HS-27A (cell line): ENCODE measurements at places on chromosomes 3 and 15.

- DNase-seq: no peak
Observed at GRCh38 chr3:108312656-108313055, 16.3 kb downstream of the HHLA2 start.

DNA sequence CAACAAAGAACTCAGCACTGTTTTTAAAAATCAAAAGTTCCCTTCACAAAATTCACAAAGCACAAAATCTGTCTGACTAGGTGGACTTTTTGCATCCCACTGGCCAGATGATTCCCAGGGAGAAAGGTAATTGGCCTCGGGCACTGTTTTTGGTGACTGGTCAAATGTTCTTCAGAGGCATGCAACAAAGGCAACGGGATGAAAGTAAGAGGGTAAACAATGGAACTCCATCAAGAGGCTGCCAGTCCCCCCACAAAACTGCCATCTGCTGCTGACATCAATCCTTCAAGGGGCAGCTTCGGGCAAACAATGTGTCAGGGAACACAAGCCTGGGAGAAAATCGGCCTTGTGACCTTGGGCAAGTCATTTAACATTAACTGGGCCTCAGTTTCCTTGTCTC is 3.3 kb downstream of the SRGAP3 start:
- DNase-seq: no peak

DNA sequence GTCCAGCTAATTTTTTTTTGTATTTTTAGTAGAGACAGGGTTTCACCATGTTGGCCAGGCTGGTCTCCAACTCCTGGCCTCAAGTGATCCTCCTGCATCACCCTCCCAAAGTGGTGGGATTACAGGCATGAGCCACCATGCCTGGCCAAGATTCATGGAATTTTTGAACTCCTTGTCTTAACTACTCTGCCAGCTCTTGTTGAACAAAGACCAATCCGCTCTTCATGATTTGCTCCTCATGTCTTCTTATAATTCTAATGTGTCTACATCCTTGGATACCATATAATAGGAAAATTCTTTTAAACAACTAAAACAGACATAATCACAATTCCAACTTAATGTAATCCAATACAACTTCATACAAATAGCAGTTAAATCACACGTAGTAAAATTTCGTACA is 21.3 kb downstream of the UBA5 start:
- DNase-seq: no peak

DNA sequence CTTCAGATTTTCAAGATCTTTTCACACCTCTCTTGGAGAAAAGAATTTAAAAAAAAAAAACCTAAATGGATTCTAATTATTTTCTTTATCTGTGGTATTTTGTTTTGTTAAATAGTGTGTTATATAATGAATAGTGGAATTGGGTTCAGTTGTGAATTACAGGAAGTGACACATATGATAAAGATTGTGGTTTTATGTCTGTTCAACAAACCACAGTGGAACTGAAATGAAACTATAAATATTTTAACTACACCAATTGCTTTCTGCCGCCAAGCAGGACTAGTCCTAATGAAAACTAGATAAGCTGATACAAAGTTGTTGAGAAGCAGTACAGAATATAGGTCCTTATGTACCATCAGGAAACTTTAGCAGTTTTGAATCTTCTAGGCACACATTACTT is 121.6 kb downstream of the UBE2E2 start:
- peak; percentile 40 for DNase-seq

GRCh38 chr3:149920119-149920518 is 50.6 kb downstream of the PFN2 start:
- no peak for DNase-seq

DNA sequence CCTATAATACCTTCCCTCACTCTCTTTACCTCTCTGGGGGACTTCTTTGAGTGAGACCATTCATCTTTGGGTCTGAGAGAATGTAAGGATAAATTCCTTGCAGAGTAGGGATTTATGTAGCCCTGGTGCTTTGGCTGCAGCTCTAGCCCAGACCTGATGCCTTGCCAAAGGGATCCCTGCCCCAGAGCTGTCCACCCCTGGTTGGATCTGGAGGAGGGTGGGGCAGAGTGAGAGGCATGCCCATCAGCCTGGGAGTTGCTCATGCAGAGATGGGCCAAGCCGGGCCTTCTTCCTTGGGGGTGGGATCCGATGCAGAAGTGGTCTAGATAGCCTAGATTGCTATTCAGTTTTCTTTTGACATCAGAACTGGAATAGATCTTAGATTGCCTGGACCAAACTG is 31.5 kb downstream of the RTP1 start:
- DNase-seq: no peak

- no peak for DNase-seq
Observed at GRCh38 chr15:58585693-58586443, 154.1 kb downstream of the LIPC start.

DNA sequence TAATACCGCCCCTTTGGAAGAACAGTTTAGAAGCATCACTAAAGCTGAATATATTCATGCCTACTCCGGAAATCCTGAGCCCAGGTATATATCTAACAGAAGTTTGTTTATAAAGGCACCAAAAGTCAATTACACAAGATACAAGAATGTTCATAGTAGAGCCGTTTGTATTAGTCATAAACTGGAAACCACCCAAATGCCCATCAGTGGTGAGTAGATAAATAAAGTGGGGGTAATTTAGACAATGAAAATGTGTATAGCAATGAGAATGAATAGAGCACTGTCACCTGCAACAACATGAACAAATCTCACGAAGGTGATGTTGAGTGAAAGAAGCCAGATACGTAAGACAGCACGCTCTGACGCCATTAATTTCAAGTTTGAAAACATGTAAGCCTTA is 68.3 kb upstream of the GLCE start:
- peak; percentile 80 for DNase-seq

DNA sequence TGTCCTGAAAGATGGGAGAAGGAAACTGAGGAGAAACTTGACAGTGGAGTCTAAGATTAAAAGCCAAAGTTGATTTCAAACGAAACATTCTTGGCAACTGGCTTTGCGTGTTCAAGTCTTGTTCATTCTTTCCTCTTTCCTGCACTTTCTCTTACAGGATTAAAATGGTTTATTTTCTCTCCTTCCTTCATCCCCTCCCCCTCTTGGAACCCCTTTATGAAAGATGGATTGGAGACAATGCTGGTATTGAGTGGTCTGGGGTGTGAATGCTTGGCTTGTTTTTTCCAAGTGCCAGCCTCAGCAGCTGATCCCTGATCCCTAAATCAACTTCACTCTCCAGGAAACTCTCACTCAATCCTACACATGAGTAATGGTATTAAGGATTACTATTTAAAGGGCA is 703 bp upstream of the LSAMP start:
- no peak for DNase-seq

GRCh38 chr3:106560451-106560966 is 691.7 kb upstream of the CBLB start:
- peak; percentile 62 for DNase-seq

DNA sequence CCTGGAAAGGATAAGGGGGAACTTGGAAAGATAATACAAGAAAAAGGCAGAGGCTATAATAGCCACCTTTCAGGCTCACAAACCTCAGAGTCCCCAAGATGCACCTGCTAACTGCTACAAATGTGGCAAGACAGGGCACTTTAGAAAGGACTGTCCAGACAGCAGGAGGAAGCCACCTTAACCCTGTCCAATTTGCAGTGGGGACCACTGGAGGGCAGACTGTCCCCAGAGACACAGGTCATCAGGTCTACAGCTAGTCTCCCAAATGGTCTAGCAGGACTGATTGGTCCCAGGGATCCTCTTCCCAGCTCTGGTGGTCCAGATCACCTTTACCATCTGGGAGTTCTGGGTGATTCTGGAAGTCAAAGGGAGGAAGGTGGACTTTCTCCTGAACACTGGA is 882.5 kb upstream of the GBE1 start:
- peak; percentile 39 for DNase-seq

- DNase-seq: no peak
Observed at GRCh38 chr3:110504901-110505300, 566.7 kb upstream of the NECTIN3 start.

DNA sequence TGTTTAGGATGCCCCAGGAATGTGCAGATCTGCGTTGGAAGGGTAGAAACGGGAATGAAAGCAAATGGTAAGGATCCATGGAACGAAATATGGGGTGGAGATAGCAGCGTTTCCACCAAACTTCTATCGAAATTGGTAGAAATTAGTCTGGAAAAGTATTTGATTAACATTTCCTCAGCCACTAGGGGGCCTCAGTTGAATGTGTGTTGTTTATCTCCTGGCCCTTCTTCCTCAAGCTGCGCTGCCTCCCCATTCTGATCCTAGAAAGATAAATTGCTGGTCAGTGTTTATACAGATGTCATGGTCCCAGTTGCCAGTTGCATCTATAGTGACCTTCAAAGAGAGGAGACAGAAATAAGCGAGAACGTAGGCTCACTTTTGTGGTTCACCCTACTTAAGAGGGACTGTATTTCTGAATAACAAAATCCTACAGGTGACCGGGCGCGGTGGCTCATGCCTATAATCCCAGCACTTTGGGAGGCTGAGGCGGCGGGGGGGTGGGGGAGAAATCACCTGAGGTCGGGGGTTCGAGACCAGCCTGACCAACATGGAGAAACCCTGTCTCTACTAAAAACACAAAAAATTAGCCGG is 457.1 kb downstream of the SQOR start:
- peak; percentile 15 for DNase-seq

DNA sequence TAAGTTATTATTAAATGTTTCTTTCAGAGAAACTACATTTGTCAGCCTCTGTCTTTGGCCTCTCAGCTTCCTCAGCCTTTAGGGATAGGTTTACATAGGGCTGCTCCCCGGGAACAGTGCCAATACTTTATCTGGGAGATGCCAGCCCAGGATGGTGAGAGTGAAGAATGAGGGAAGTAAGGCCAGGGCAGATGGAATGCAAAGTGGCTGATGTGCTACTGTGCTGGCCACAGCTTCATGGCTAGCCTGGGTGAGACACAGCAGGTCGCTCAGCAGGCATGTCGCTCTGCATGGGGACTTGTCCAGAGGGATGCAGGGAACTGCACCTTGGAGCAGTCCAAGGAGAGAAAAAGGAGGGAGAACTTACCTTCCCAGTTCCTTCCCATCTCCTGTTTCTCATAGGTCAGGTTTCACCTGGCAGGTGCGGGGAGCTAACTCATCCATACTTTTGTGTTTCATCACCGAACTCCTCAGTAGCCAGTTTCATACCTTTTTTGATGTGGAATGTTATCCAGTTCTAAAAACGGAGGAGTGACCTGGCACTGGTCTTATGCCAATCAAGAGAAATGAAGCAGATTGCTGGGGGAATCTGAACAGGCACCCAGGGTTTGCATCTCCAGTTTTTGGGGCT is 30.9 kb upstream of the C15orf39 start:
- DNase-seq: peak; percentile 75

DNA sequence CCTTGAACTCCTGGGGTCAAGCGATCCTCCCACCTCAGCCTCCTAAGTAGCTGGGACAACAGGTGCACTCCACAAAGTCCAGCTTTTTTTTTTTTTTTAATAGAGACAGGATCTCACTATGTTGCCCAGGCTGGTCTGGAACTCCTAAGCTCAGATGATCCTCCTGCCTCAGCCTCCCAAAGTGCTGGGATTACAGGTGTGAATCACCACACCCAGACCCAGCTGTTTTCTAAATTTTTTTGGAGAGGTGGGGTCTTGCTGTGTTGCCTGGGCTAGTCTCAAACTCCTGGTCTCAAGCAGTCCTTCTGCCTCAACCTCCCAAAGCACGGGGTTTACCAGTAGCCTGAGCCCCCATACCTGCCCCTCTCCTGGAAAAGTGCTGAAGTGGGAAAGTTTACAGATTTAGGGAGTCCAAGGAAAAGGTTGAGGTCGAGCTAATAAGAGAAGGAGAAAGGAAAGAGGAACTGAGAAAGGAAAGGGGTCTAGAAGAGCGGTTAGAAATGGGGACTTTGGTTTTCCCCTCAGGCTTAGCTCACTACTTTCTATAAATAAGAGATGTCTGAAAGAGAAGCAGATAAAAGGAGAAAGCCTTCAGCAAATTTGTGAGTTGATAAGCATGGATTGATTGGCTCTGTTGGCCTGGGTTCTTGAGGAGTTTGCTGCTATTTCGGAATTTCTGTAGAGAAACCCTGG is 23.6 kb downstream of the UBE2E1 start:
- no peak for DNase-seq

GRCh38 chr3:157530637-157531300 is 27.6 kb upstream of the VEPH1 start:
- no peak for DNase-seq

DNA sequence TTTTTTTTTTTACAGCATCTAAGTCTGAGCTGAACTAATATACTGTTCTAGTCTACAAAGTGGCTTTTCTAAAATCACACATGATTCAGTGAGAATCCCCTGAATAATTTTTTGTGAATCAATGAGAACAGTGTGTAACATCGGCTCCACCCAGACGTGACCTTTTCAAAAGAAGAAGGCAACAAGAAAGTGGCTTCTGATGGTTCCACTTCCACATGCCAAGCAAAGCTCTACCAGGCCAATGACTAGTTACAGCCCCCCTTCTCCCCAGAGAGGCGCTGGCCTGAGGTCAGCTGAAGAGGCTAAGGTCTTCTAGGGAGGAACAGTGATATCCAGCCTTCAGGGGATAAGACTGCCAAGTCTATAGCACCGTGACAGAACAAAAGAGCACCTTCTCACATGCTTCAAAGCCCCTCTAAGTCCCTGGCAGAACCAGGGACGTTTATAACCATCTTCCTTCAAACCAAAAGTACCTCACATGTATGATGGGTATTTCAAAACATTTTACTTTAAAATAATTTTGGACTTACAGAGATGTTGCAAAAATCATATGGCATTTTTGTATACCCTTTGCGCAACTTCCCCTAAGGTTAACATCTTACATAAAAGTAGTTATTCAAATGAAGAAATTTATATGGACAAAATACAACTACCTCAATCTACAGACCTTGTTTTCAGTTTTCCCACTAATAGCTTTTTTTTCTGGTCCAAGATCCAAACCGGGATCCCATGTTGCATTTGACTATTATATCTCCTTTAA is 177.9 kb downstream of the OSBPL10 start:
- DNase-seq: no peak

DNA sequence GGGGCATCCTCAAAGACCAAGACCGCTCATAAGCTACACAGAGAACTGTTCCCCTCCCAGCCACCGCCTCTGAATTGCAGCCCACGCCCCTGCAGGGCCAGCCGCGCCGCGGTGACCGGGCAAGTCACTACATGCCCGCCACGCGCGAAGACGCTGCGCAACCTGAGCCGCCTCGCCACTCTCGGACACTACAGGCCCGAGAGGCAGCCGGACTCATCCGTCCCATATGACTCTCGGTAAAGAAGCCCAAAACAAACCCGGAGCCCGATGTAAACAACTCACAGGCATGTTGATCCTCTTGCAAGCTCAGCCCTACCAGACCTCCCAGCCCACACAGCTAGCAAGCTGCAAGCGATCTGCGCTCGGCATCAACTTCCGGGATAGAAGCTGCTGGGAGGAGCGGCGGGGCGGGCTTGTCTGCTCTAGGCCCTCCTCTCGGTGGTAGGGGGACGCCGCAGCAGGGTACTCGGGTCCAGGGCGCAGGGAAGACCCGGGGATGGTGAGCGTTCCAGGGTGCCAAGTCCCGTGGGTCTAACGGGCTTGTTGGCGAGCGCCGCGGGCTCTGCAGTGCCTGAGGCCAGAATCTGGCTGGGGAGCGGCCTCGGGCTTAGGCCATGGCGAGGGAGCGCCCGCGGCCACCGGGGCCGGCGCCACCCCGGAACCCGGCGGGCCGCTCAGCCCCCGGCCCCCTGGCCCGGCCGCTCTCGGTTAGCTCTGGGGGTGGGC is at the start of gene RPS27L:
Gene RPS27L, minus strand, starts transcription at position 360 of the 726 bp plus-strand sequence. Its CDS starts 72 bp downstream, at position 288.
- peak; percentile 96 for DNase-seq
